ENCODE measurements at places on chromosomes 1 and 21.

GRCh38 chr1:180256341-180257027, 26.4 kb downstream of the LHX4 start:
- no peak for DNase-seq

DNA sequence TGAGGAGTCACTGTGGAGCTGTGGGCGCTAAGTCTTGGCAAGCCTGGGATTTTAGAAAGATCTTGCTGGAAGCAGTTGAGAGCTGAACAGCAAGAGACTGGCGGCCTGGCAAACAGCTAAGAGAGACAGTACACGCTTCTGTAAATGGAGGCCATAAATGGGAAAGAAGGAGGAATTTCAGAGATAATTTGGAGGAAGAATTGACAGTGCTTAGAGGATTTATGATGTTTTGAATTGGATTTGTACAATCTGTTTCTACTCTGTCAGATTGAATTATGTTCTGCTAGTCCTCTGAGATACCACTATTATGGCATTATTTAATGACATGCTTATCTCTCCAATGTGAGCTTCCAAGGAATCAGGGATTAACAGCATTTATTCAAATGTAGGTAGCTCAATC, 50.1 kb downstream of the ABCA4 start:
- no peak for DNase-seq

GRCh38 chr21:44930543-44930981, 9.3 kb upstream of the SLX9 start:
- DNase-seq = no peak

GRCh38 chr1:184827600-184828368, 73.1 kb upstream of the EDEM3 start:
- no peak for DNase-seq

All from SW 1271 (cell line).